ENCODE measurements at places on chromosomes 13 and 19.

DNA sequence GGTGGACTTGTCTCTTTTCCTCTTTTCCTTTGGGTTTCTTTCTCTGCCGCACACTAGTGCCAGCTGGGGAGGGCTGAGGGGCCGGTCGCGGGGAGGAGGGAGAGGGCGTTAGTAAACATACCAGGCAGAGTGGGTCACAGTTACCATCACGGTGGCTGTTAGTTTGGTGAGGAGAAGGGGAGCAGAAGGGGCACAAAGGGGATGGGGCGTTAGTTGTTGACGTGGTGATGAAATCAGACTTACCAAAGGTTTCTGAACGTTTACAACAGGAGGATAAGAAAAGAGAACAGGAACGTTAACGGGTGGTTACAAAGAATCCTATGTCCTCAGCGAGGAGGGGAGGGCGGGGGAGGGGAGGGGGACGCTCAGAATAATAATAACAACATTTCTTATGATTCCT is 77.9 kb downstream of the PTPRS start:
- no peak for DNase-seq

- no peak for DNase-seq
Observed at GRCh38 chr13:110001670-110002275, 215.4 kb upstream of the IRS2 start.

- no peak for DNase-seq
Observed at GRCh38 chr19:20472854-20473253, 92.7 kb downstream of the ZNF737 start.

- DNase-seq = no peak
Observed at GRCh38 chr13:67084066-67084465, 146.1 kb downstream of the PCDH9 start.

DNA sequence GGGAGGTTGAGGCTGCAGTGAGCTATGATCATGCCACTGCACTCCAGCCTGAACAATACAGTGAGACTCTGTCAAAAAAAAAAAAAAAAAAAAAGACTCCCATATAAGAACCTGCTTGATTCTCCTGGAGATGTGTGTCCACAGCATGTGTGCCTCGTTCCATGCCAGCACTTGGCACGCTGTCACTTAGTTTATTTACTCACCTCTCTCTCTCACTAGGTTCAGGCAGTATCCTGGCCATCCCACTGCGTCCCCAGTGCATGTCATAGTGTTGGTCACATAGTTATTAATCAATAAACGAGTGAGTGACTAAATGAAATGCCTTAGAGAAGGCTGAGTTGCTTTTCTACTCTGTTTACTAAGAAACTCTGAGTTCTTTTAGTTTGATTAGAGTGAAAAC is 79.1 kb upstream of the GPR12 start:
- no peak for DNase-seq

- DNase-seq = no peak
Observed at GRCh38 chr13:26412936-26413716, 144.4 kb upstream of the WASF3 start.

DNA sequence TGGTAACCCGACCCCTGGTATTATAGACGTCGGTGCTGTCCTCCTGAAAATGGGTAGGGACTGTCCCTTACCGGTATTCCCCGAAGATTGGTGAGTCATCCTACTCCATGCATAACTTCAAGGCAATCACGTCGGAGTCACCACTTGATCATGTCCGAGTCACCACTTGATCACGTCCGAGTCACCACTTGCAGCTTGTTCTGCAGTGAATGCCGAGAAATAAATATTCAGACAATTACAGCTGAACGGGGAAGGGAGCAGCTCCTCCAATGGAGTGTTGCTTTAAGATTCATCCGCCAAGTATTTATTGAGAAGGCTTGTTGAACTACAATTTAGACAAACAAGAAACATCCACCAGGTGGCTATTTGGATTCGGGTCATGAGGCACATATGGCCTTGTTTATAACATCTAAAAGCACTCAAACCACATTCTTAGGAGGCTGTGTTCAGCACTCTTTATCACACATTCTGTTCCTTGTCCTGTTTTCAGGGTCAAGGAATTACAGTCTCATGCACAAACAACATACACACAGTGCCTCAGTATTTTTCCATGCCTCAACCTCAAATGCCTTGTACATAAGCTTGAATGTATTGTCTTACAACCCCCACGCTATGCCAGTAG is 43.1 kb downstream of the ZNF726 start:
- DNase-seq = no peak

GRCh38 chr13:113759525-113760137 is 605 bp downstream of the TMEM255B start:
- DNase-seq = no peak

- DNase-seq = peak; percentile 8
Observed at GRCh38 chr19:33458171-33458633, 63.4 kb downstream of the PEPD start.

GRCh38 chr19:39407660-39408391 is 1.2 kb downstream of the ZFP36 start:
- peak; percentile 80 for DNase-seq

DNA sequence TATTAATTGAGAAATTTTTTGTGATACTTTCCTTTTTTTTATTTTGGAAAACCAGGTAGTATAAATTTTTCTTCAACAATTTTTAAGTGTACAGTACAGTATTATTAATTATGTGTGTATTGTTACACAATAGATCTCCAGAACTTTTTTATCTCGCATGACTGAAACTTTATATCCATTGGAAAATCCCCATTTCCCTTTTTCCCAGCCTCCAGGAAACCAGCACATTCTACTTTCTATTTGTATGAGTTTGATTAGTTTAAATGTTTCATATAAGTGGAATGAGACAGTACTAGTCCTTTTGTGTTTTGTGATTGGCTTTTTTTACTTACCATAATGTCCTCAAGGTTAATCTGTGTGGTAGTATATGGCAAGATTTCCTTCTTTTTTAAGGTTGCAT is 399.5 kb upstream of the ARGLU1 start:
- DNase-seq = no peak

GRCh38 chr13:37869756-37870488 is at the start of gene TRPC4:
TRPC4 (minus strand) TSS chr13:37869772; CDS start chr13:37783333, 86,439 bp downstream.
- peak; percentile 45 for DNase-seq

DNA sequence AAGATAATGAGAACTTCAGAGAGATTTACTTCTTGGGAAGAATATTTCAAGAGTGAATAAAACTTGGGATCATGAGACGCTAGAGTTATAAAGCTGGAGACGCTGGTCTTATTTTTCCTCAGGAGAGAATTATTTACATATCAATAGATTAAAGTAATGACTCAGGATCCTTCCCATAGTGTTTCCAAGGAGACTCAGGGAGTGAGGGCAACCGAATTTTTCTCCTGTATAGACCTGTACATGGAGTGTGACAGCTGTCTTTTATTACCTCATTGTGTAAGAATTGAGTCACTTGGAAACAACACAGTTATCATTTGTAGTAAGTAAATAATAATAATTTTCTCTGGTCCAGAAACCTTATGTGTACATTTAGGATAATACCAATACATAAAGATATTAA is 1905.5 kb downstream of the OLFM4 start:
- no peak for DNase-seq

DNA sequence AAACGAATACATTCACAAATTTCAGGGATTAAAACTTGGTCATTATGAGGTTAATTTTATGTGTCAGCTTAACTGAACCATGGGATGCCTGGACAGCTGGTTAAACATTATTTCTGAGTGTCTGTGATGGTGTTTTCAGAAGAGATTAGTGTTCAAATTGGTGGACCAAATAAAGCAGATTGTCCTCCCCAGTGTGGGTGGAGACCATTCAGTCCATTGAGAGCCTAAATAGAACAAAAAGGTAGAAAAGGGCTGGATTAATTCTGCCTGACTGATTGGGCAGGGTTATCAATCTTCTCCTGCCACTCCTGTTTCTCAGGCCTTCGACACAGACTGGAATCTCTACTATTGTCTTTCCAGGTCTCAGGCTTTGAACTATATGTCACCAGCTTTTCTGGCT is 203.8 kb upstream of the SLITRK6 start:
- DNase-seq = no peak

GRCh38 chr19:30778061-30778460 is 405.9 kb downstream of the ZNF536 start:
- no peak for DNase-seq

DNA sequence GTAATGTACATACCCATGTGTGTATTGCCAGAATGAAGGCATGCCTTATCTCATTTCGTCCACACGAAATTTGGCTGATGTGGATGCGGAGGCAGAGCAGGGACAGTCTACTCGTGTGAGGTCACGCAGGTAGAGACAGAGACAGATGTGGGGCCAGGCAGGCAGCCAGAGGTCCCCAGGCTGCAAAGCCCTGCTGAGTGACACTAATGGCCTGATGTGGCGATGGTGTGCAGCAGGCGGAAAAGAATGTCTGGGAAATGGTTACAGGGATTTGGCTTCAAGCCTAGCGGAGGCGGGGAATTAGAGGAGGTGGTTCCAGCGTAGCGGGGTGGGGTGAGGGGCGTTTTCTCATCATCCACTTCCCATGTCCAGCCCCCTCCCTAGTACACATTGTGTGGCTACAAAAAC is 4.2 kb upstream of the IZUMO2 start:
- no peak for DNase-seq

DNA sequence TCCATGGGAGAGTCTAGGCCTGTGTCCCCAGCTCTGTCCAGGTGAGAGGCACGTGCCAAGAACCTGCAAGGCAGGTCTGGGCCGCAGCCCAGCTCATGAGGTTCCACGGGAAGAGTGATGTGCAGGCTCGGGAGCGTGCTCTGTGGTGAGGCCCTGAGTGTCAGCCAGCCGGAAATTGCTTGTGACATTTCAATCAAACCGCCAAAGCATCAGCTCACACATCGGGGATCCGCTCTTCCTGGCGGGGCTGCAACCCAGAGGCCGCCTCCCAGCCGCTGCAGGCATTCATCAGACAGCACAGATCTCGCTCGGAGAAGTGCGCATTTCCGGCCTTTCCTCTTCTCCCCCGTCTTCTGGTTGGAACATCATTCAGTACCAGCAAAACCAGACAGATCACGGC is 109.3 kb downstream of the KDM4B start:
- DNase-seq = no peak

DNA sequence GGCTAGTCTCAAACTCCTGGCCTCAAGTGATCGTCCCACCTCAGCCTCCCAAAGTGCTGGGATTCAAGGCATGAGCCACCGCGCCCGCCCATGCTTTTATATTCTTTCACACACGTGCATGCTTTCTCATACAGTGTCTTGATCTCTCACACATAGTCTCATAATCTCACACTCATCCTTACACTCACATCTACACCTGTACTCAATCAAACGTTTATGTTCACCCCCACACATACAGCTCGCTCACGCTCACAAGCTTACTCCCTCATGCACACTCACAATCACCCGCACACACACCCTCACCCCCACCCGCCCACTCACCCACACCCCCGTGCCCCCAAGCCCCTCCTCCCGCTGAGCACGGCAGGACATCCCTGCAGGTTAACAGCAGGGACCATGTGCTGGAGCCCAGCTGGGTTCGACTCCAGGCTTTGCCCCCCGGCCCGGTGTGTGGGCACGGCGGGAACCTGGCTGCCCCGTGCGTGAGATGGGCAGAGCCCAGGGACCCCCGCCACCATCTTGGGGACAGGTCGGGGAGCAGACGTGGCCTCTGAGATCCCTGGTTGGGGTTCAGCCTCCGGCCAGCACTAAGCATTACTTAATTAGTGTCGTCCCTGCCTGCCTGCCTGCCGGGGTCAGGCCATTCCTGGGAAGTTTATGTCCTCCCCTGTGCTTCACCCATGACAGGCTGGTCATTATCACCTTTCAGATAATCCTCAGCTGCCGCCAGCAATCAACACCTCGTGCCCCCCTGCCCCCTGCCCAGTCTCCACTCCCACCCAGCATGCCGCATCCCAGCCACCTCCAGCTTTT is 11.4 kb downstream of the SBK2 start:
- no peak for DNase-seq

DNA sequence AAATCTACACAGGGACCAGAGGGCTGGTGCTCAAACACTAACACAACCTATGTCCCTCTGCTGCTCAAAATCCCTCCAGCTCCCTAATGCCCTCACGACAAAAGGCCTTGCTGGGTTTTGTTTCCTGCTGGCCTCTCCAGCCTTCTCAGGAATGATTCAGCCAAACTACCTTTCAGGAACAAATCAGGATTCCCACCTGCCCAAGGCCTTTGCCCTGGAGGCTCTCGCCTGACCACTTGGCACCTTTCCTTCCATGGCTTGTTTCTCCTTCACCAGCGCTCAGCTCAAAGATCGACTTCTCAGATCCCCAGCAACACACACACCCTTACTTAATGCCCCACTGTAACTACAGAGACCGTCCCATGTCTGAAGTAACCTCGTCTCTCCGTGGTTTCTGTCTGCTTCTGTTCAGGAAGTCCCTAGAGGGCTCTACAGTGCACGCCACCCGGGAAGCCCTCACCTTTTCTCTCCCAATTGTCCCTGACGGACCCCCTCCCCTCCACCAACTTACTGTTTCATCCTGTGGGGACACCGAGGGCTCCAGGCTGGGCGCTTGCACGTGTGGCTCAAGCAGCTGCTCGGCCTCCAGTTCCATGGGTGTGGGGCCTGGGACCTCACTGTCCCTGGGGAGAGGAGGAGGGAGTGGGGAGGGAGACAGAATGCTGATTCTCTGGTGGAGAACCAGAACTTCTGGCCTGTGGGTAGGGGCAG is 3.2 kb upstream of the SIX5 start:
- no peak for DNase-seq

DNA sequence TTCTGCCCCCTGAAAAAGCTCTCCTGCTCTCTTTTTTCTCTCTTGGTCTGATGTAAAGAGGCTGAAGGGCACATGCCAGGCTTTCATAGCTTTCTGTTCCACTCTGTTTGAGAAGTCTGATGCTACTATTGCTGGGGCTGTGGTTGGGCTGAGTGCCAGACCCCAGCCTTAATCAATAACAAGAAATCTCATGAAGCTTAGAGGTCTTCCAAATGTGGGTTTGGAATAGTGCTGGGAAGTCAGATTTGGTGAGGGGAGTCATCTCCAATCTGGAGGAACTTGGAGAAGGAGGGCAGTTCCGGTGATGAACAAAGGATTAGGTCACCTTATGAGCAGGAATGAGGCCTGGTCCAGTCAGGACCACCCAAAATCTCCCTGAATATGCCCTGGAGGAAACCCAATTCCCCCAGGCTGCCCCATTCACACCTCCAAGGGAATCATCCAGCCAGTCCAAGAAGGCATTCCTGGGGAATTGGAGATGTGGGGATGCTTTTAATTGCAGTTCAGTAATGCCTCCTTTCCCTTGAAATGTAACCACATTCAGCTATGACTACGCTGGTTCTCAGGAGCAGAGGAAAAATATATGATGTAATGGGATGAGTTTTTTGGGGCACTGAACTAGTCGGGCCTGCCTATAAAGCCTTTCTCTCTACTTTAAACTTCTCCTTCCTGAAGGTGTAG is 102.0 kb downstream of the STARD13 start:
- no peak for DNase-seq

GRCh38 chr19:5136073-5136855 is 167.4 kb downstream of the KDM4B start:
- no peak for DNase-seq

DNA sequence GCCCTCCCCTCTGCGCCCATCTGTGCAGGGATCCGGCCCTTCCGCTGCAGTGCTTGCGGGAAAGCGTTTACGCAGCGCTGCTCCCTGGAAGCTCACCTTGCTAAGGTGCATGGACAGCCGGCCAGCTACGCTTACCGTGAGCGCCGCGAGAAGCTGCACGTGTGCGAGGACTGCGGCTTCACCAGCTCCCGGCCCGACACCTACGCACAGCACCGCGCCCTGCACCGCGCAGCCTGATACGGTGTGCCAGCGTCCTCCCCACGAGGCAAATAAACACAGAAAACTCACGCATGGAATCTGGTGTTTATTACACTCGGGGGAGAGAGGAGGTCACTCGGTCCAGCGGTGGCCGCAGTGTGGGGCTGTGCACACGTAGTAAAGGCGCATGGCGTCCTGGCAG is 1.2 kb downstream of the POLR2I start:
- DNase-seq = no peak

GRCh38 chr13:89910166-89910565 is 1437.3 kb upstream of the MIR17HG start:
- DNase-seq = no peak

Measured in activated CD8-positive, alpha-beta memory T cell treated with anti-CD3 and anti-CD28 coated beads, Interleukin-2, amount 50 U/mL, for 48 hours (primary cell).